Memory B cell (primary cell): ENCODE measurements at places on chromosomes 3 and 15.

DNA sequence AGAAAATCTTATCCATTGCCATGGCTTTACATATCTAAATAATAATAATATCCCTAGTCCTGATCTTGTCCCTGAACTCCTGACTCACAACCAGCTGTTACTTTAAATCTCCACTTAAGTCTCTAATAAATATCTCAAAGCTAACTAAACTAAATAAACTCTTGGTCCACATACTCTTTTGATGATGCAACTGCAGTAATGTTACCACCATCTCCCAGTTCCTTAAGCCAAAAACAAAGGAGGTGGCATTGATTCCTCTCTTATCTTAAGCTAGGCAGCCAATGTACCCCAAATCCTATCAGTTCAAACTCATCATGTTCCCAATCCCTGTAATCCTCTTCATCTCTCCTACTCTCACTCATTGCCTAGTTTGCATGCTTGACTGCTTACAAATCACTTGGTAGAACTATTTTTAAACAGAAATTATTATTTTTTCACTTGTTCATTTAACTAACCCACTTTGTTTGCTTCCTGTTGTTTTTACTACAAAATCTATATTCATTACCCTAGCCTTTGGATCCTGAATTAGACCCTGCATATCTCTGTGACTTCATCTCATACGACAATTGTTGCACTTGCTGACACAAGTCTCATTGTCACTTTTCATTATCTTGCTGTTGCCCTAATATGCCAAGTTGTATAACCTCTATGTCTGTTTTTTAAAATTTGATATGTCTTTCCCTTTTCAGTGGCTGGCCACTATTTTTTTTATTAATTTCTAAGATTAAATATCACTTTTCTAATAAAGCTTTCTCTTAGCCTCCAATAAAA lies 462.2 kb downstream of the ZPLD1 start:
- no peaks in the 10 kb centered on the region for H3K27me3 ChIP-seq
- H3K4me1 ChIP-seq = no peaks in the 10 kb centered on the region
- H3K36me3 ChIP-seq = no peaks in the 10 kb centered on the region
- H3K27ac ChIP-seq = no peak overlapping the region
- no peak overlapping the region for H3K4me3 ChIP-seq
- DNase-seq = no peak

DNA sequence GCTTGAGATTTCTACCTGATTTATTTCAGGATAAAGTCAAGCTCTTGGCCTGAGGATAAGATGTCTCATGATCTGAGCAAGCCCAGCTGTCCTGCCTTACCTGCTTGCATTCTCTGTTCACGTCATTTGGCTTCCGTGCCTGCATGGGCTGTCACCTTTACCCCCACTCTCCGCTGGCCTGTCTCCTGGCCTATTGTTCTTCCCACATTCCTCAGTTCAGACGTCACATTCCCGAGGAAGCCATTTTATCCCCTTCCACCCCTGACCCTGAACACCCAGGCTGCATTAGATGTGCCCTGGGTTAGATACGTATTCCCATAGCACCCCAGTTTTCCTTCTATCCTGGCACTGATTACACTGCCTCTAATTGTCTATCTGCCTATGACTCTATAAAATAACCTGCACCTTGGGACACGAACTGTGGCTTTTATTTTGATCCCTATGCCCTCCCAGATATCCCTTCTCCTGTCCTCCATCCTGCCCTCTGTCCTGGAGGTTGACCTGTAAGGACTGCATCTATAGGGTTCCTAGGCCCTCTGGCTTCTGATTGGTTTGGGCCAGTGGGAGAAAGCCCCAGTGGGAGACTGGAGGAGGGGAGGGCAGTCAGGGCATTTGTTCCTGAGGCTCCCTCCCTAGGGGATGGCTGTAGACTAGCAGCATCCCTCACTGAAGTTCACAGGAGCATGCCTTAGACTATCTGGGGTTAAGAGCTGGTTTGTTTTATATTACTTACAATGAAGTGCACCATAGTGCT lies 19.2 kb upstream of the UBE2Q2 start:
- H3K36me3 ChIP-seq = no peaks in the 10 kb centered on the region
- no peaks in the 10 kb centered on the region for H3K4me1 ChIP-seq
- no peak overlapping the region for H3K4me3 ChIP-seq
- no peak overlapping the region for H3K27ac ChIP-seq
- peaks cover 6% of the 10 kb centered on the region for H3K27me3 ChIP-seq

GRCh38 chr3:48598323-48599076 lies 3.4 kb upstream of the COL7A1 start:
- H3K4me1 ChIP-seq = peaks cover 14% of the 10 kb centered on the region
- no peak overlapping the region for H3K4me3 ChIP-seq
- peaks cover 29% of the 10 kb centered on the region for H3K36me3 ChIP-seq
- no peak overlapping the region for H3K27ac ChIP-seq

DNA sequence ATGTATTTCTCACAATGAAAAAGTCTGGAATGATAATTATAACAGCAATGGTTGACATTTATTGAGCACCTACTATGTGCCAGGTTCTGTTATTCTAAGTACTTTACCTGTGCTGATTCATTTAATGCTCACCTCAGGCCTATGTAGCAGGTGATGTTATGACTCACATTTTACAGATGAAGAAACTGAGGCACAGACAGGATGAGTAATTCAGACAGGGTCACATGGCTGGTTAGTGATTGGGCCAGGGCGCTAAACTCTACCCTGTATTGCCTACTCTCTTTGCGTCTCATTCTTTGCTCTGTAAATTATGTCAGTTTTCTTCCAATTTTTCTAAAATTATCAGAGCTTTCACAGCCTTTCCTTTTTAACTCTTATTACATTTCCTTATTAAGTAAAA lies 98.3 kb downstream of the PIK3R4 start:
- no peak for DNase-seq
- no peak overlapping the region for H3K4me3 ChIP-seq
- H3K4me1 ChIP-seq = no peaks in the 10 kb centered on the region
- H3K27ac ChIP-seq = no peak overlapping the region
- no peaks in the 10 kb centered on the region for H3K27me3 ChIP-seq

DNA sequence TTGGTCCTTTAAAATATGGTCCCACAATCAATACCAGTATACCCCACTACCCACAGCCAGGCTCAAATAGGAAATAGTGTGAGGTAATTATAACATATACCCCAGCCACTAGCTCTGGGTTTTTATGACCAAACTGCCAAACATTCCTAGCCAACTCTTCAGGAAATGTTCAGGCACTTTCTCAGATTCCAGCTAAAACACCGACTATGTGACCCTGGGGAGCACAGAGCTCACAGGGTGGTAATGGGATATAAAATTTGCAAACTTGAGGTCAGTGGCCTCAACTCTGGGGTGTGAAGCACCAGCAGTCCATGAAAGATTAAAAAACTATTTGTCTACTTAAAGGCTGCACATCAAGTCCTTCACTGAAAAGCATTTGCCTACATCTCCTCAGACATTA lies 12.9 kb downstream of the FBN1 start:
- H3K27me3 ChIP-seq = no peaks in the 10 kb centered on the region
- H3K4me3 ChIP-seq = no peak overlapping the region
- DNase-seq = no peak
- no peaks in the 10 kb centered on the region for H3K4me1 ChIP-seq
- H3K27ac ChIP-seq = no peak overlapping the region

DNA sequence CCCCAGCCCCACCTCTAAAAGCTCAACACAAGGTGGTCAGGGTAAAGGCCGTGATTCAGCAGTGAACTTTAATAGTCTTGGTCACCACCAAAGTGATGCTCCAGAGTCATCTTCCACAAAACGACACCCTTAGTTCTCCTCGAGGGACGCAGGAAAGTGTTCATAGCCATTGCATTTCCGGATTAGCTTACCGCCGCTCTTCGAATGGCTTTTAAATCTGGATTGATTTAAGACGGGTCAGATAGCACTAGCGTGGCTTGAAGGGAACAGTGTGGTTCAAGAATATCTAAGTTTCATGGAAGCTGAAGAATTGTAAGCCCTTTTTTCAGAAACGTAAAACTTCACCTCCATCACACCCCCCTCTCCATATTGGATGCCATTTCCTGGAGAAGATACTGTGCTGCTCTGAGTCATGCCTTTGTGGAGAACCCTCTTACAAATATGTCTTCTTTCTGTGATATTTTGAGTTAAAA lies 829 bp downstream of the RNF7 start:
- H3K4me1 ChIP-seq = peaks cover 17% of the 10 kb centered on the region
- DNase-seq = no peak
- H3K4me3 ChIP-seq = peak overlapping the region; percentile 99
- peaks cover 4% of the 10 kb centered on the region for H3K36me3 ChIP-seq
- H3K27ac ChIP-seq = peak overlapping the region; percentile 96

DNA sequence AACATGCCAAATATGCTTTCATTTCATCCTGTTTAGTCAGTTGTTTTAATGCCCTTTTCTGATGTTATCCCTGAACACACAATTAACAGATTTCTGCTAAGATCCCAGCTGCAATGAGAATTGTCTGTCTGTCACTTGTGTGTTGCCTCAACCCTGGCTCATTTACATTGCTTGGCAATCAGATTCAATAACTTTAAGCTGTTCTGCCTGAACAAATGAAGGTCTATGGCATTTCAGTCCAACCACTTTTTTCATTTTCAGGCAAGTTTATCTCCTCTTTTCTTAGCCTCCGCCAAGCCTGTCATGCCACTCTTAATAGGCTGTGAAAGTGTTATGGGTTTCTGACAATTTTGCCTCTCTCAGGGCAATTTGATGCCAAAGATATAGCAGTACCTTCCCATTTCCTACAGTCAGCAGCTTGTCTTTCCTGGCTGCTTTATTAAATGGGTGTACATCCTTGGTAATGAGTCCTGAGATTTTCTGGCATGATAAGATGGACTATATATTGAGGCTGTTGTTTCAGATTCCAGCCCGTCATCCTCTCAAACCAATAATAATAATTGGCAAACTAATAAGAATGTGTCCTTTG lies 68.7 kb upstream of the ADAMTS9 start:
- no peak for DNase-seq
- no peak overlapping the region for H3K27ac ChIP-seq
- H3K36me3 ChIP-seq = no peaks in the 10 kb centered on the region
- no peaks in the 10 kb centered on the region for H3K27me3 ChIP-seq

DNA sequence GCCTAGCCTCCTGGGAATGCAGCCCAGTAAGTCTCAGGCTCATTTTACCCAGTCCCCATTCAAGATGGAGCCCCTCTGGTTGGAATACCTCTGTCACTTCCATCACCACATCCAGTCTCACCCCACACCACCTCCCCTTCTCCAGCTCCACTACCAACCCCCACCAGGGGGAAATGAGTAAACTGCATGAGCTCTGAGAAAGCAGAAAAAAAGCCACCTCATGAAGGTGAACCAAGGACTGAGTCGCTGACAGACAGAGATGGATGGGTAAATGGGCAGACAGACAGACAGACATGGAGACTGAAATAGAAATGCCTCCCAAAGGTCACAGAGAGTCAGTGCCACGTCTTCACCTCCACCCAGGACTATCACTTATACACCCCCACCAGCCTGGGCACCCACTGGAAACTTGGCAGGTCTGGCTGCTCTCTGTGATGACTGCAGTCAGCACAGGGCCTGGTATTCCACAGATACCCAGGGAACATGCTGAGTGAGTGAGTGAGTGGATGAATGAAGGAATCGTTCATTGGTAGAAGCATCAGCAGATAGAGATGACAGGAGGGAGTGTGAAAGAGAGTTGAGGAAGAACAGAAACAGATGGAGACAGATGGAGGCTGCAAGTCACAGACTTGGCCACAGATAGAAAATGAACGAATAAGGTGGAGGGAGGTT lies 4.9 kb upstream of the LOXL1 start:
- H3K27ac ChIP-seq = peak overlapping the region; percentile 35
- H3K36me3 ChIP-seq = peaks cover 10% of the 10 kb centered on the region
- no peak overlapping the region for H3K4me3 ChIP-seq
- peaks cover 6% of the 10 kb centered on the region for H3K4me1 ChIP-seq

DNA sequence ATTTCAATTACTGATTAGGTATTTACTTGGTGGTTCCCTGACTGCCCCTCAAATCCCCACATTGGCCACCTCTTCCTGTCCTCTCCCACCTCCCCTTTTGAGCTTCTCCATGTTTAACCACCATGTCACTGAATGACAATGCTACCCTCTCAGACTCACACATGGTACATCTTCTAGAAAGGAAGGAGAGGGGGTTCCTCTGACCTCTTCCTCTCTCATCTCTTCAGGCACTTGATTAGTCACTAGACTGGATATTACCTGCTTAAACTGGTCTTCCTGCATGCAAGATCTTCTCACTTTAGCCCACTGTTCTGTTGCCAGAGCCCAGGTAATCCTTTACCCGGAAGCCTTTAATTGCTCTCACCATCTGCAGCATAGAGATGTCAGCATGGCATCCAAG lies 64.9 kb downstream of the DIPK2A start:
- no peaks in the 10 kb centered on the region for H3K36me3 ChIP-seq
- no peak overlapping the region for H3K4me3 ChIP-seq
- H3K27ac ChIP-seq = no peak overlapping the region
- H3K4me1 ChIP-seq = peaks cover 2% of the 10 kb centered on the region

DNA sequence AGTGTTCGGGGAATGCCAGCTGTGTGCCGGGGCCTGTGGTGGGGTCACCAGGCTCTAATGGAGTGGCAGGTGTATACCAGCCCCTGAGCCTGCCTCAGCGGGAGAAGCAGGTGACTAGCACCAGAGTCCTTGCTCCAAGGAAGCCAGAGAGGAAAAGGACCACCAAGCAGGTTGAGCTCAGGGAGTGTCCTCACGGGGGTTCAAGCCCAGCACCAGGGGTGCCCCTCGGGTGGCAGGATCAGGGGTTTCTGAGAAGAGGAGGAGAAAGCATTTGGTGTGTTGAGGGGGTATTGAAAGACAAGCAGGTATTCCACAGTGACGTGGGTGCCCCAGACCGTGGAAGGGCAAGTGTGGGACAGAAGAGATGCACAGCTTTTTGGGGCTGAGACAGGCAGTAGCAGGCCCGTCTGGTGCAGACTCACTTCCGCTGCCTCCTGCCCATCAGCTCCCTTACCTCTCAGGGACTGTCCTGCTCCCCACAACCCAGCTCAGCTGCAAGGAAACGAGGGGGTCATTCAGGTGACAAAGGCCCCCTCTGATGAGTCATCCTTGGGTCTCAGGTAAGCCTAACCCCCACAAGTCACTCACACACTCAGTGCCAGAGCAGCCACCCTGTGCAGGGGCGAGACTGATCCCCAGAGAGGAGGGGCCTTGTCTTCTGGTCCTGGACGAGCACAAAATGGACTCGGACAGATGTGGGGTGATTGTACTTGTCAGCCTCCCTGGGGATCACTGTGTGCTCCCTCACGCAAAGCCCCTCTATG lies 21.4 kb upstream of the POC1A start:
- no peaks in the 10 kb centered on the region for H3K36me3 ChIP-seq
- peaks cover 6% of the 10 kb centered on the region for H3K4me1 ChIP-seq
- H3K27ac ChIP-seq = no peak overlapping the region
- no peak overlapping the region for H3K4me3 ChIP-seq
- no peaks in the 10 kb centered on the region for H3K27me3 ChIP-seq
- DNase-seq = no peak

DNA sequence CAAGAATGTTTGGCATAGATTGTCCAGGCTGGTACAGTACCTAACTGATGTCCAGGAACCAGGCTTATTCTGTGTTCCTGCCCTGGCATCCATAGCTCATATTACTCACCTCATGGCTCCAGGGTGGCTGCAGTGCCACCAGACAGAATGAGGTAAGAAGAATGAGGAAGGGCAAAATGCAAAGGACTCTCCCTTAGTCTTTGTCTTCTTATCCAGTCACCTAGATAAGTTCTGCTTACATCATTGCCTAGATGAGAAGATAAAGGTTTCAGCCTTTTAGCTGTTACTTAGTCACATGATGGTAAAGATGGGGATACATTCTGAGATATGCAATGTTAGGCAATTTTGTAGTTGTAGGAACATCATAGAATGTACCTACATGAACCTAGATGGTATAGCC lies 45.8 kb downstream of the CHP1 start:
- H3K27ac ChIP-seq = no peak overlapping the region
- H3K27me3 ChIP-seq = no peaks in the 10 kb centered on the region
- no peak for DNase-seq
- H3K4me1 ChIP-seq = no peaks in the 10 kb centered on the region
- no peak overlapping the region for H3K4me3 ChIP-seq

- no peak overlapping the region for H3K27ac ChIP-seq
- no peaks in the 10 kb centered on the region for H3K27me3 ChIP-seq
Measured at GRCh38 chr15:100075229-100075628, 266.5 kb downstream of the ADAMTS17 start.
